ENCODE measurements at places on chromosomes 7 and 10. TPM values are rescaled to one million over a fixed set of nuclear protein-coding genes. Genes with fewer than 3 reads are reported as not detected.

- H3K36me3 ChIP-seq, result peaks cover 8% of the 10 kb centered on the region
- peaks cover 5% of the 10 kb centered on the region for H3K27me3 ChIP-seq
- H3K4me3 ChIP-seq, result no peak overlapping the region
- no peak for DNase-seq
- no peaks in the 10 kb centered on the region for H3K4me1 ChIP-seq
Measured at GRCh38 chr7:158710651-158711102, 6.1 kb upstream of the NCAPG2 start.

- peaks cover 7% of the 10 kb centered on the region for H3K4me1 ChIP-seq
- no peak overlapping the region for H3K4me3 ChIP-seq
- H3K27ac ChIP-seq, result no peak overlapping the region
- H3K36me3 ChIP-seq, result peaks cover 11% of the 10 kb centered on the region
- no peaks in the 10 kb centered on the region for H3K27me3 ChIP-seq
Measured at GRCh38 chr10:103915796-103916195, 2.2 kb downstream of the STN1 start.

- H3K27me3 ChIP-seq, result no peaks in the 10 kb centered on the region
- H3K4me1 ChIP-seq, result no peaks in the 10 kb centered on the region
- H3K4me3 ChIP-seq, result no peak overlapping the region
- H3K36me3 ChIP-seq, result no peaks in the 10 kb centered on the region
- no peak for DNase-seq
Measured at GRCh38 chr7:24049296-24049695, 234.7 kb upstream of the NPY start.

Gene LIPN
- not detected for total RNA-seq
